Ureter (tissue), 1 donor: ENCODE measurements at places on chromosomes 1 and 21.
A peak's percentile ranks its signal among the peaks of the same experiment; 100 is the strongest.

DNA sequence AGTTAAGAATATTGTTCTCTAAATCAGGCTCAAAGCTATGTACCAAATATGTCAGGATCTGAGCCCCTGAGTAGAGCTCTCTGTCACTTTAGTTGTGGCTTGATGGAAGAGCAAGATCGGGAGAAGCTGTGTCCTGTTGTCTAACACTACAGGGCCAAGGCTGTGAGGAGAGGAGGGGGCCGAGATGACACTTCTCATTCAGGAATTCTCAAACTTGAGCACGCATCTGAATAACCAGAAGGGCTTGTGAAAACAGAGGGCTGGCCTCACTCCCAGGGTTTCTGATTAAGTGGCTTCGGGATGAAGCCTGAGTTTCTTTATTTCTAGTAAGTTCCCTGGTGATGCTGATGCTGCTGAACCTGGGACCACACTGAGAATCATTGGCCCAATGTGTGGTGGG lies 209.2 kb upstream of the DAB1 start:
- no peak for DNase-seq

- no peak for DNase-seq
These were observed 30.5 kb upstream of the WDTC1 start for GRCh38 chr1:27203946-27204345.

GRCh38 chr21:46048926-46049889 lies 48.7 kb upstream of the COL6A2 start:
- DNase-seq: peak; percentile 89

GRCh38 chr1:65362545-65362944 lies 53.2 kb downstream of the DNAJC6 start:
- DNase-seq: no peak

DNA sequence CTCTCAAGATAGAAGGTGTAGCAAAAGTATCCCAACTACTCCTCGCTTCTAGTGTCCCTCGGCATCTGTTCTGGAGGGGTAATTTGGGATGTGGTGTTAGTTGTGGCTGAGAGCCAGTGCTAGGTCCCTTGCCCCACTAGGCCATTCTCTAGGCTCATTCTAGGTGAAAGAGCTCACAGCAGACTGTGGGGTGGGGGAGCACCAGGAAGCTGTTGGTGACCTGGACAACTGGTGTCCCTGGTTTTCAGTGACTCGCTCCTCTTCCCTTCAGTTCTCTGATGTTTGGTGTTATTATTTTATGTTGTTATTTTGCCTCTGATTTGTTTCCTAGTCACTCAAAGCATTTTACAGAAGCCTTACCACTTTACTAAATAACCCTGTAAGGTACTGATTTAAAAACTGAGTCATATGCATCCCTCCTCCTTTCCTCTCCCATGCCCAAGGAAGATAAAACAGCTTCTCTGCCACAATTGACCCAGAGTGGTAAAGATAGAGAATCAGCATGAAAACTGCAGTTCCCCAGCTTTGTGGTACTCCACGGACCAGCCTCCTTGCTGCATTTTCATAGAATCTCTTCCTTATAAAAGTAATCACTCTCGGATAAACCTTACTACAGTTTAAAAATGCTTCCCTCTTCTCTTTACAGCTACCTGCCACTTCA lies 14.1 kb downstream of the DYRK3 start:
- DNase-seq: no peak

DNA sequence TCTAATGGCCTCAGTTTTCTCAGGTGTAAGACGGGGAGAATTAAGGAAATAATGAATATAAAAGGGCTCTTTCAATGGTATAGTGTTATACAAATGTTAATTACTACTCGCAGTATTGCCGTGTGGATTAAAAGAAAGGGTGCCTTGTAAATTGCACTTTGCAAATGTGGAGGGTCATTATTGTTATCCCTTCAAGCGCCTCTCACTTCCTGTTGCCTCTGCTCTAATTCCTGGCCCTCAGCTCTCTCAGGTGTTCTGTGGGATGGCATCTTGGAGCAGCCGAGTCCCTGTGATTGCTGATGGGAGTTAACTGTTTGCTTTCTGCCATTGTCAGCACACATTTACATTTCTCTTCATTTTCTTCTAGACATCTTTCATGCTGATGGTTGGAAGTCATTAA lies 7.1 kb upstream of the S100A11 start:
- no peak for DNase-seq

DNA sequence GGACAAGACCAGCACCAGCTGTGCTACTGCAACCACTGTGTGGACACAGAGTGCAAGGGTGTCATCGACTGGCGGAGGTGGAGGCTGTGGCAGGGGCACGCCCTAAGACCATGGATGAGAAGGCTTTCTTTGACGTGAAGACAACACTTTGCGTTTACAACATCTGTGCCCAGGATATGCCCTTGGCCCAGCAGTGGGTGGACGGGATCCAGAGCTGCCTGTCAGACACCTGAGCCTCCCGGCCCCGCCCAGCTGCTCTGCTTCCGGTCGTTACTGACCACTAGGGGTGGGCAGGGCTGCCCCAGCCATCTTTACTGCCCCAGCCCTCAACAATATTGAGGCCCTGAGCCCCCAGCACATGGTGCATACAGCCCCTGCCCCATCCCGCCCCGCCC lies 21.4 kb upstream of the NPPB start:
- no peak for DNase-seq
